ENCODE measurements at places on chromosomes 1 and 21.
A peak's percentile ranks its signal among the peaks of the same experiment; 100 is the strongest.

DNA sequence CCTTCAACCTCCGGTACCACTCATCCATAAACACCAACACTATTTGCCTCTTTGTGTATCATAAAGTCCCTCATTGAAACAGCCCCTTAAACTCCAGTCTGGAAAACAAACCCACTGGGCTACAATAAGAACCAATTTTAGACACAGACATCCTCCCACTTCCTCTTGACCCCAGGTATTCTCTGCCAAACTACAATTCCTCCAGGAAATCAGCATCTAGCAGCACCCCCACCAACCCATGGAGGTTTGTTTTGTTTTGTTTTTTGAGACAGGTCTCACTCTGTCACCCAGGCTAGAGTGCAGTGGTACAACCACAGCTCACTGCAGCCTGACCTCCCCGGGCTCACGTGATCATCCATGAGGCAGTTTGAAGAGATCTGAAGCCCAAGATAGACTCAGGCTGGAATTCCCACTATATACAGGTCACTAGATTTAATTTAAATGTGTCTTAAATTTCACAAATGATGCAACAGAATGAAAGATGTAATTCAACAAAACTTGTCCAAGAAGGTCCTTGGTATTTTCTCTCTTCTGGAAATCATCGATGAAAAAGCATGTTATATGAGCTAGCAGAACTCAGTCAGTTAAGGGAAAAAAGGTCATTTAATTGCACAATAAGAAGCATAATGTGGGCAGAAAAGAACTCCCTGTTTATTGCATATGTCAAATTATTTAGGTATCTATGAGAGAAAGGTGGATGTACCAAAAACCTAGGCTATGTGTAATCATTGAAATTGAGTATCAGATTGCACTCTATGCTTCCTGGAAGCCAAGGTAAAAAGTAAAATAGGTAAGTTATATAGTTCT, 30.3 kb downstream of the TCP10L start:
- no peak for DNase-seq

GRCh38 chr1:21847223-21848205, 35.4 kb downstream of the LDLRAD2 start:
- DNase-seq: no peak

GRCh38 chr1:34358636-34359035, 181.9 kb downstream of the C1orf94 start:
- DNase-seq: no peak

GRCh38 chr1:226370144-226370923, 37.6 kb downstream of the PARP1 start:
- no peak for DNase-seq

DNA sequence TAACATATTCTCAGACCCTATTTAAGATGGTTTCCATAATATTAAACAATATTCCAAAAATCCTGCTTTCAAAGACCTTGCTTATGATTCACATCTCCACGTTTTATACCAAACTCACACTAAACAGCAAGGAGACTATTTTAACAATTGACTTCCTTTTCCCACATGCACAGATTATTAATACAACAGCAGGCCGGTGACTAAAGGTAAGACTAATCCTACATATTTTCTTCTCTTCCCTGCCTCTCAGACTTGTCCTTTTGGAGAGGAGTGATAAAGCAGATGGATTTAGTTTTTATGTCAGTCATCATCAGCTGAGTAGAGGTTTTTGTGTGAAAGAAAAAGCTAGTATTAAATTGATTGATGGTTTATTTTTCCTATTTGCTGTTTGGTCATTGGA, 400.6 kb downstream of the NTNG1 start:
- no peak for DNase-seq

DNA sequence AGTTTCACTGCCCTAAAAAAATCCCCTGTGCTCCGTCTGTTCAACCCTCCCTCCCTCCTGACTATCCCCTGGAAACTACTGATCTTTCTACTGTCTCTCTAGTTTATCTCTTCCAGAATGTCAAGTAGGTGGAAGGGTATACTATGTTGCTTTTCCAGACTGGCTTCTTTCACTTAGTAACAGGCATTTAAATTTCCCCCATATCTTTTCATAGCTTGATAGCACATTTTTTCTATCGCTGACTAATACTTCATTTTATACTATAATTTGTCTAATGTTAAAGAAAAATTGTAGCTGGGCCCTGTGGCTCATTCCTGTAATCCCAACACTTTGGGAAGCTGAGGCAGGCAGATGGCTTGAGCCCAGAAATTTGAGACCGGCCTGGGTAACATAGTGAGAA, 142.8 kb downstream of the DSCAM start:
- no peak for DNase-seq

- no peak for DNase-seq
These were observed 591 bp downstream of the SHC1 start for GRCh38 chr1:154969860-154970452.

DNA sequence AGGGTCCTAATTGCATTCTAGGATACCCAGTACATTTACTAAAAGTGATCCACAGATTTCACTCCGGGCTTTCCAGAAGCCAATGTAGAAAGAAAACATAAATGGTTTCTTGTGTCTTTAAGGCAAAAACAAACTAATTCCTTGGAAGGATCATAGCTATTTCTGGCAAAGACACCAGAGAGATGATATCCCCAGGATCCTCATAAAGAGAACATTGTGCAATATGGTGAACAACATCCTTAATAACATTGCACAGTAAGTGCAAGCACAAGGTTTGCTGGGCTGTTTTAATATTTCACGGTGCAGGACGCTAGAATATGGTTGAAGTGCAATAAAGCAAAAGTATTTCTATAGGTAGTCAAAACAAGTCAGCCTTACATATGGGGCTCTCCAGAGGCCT, 83.0 kb downstream of the NTPCR start:
- DNase-seq: no peak

GRCh38 chr1:31855038-31855845, 39.4 kb upstream of the SPOCD1 start:
- DNase-seq: no peak

DNA sequence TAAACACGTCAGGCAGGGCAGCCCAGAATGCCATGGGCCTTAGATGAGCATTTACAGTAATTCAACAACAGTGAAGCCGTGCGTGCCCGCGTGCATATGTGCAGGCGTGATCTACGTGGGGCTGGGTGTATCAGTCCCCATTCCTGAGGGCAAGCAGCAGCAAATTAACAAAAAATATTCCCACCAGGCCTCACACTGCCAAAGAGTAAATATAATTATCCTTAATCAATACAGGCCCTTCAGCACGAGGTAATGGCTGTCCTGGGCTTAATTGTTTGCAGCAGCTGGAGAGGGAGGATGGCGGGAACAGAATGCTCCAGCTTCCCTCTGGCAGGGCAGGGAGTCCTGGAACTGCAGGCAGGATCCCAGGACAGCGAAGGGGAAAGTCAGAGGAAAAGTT, 91.8 kb downstream of the DDX20 start:
- no peak for DNase-seq

DNA sequence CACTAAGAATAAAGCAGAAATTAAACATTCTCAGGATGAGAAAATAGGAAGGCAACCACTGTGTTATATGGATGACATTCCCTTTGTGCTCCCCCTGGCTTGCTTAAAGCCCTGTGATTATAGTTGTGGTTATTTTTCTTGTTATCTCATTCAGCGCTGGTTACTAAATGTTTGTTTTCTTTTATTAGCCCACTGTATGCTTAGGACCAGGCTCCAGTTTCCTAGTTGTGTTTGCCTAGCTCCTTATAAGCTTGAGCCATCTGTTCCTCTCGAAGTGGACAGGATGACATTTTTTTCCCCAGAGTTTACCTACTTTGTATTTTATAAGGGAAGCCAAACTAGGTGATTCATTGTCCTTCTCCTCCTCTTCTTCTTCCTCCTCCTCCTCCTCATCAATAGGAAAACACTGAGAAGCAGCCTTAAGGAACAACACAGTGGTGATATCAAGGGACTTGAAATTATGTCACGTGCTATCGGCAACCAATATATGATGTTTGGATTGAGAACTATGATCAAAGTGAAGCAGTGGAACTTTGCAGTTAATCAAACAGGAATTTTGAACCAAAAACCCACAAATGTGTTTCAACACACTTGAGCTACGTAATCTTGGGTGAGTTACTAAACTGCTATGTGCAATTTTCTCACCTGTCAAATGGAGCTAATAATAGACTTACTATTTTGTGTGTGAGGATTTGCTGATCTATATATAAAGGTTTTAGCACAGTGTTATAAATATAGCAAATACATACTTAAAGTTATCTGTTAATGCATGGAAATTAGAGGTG, 35.1 kb upstream of the RGS7 start:
- DNase-seq: no peak

DNA sequence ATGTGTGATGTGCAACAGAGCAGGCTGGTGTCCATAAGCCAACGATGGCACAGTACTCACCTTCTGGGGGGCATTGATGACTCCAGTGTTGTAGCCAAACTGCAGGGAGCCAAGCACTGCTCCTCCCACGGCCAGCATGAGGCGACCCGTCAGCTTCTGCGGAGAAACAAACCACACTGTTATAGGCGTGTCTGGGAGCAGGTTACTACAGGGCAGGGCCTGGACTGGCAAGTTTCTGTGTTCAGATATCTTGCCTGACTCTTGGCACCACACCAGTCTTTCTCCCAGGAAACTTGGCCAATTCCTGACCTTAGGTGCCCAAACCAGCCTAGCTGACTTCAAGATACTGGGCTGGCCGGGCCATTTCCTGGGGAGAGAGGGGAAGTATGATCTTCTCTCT, 15.5 kb downstream of the SLC2A1 start:
- DNase-seq: peak; percentile 74

- no peak for DNase-seq
These were observed 869.1 kb downstream of the KCNT2 start for GRCh38 chr1:195738966-195739650.

- no peak for DNase-seq
These were observed 3.4 kb upstream of the SPAG17 start for GRCh38 chr1:118188411-118188810.

DNA sequence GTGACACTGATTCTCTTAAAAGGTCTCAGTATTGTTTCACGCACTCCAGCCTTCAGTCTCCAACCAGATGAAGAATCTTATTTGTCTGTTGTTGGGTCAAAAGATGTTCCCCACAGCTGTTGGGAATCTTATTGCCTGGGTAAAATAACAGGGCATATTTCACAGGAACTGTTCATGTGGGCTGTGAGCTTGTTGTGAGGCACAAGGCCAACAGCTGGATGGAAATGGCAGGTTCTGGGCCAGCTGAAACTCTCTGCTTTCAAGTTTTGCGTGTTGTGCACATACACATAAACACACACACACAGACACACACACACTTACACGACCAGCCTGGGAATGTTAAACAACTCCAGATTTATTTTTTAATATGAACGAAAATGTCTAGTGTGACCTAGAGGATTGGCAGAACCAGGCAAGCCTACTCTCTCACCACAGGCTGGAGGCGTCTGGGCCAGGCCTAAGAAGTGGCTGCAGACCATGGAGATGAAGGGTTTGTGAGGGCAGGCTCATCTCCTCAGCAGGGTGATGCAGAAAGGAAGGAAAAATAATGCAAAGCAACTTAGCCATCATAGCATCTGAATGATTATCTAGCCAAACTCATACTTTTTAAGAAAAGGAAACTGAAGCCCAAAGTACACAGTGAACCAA, 357.0 kb downstream of the TTLL7 start:
- no peak for DNase-seq

DNA sequence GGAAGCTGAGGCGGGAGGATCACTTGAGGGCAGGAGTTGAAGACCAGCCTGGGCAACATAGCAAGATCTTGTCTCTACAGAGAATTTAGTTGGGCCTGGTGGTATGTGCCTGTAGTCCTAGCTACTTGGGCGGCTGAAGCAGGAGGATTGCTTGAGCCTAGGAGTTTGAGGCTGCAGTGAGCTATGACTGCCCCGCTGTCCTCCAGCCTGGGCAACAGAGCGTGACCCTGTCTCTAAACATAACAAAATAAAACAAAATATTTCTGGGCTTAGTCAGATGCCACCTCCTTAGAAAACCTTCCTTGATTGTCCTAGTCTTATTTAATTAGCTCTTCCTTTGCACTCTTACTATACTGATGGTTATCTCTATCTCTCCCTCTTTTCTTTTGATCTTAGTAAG, 8.5 kb downstream of the TGFB2 start:
- no peak for DNase-seq

GRCh38 chr1:183769956-183770815, 34.7 kb upstream of the RGL1 start:
- no peak for DNase-seq

GRCh38 chr1:241924080-241924808, 33.3 kb upstream of the BECN2 start:
- DNase-seq: no peak

- no peak for DNase-seq
These were observed 22.0 kb downstream of the SLAMF7 start for GRCh38 chr1:160761046-160761445.

DNA sequence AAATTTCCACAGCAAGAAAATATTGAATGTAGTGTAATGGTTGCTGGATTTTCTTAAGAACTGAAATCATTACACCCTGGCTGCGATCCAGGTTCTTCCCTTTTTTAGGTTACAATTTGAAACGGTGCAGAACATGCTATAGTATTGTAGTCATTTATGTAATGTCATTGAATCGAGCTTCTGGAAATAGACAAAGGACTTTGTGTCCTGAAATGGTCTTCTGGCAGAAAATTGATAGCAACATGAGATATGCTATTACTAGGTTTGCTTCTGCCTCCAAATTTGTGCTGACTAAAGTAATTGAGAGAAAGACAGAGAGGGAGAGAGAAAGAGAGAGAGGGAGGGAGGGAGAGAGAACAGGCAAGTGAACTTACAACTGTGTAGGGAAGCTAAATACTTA, 146.2 kb upstream of the NFIA start:
- DNase-seq: no peak

- no peak for DNase-seq
These were observed 60.2 kb downstream of the TOMM20 start for GRCh38 chr1:235068158-235069121.
